Right lobe of liver (tissue), 6 donors: ENCODE measurements at places on chromosomes 2 and 18. TPM values are rescaled to one million over a fixed set of nuclear protein-coding genes. Genes with fewer than 3 reads are reported as not detected.
A peak's percentile ranks its signal among the peaks of the same experiment; 100 is the strongest.

GRCh38 chr2:234116010-234116409 lies 65.5 kb downstream of the SPP2 start:
- DNase-seq = no peak

GRCh38 chr2:193332941-193333340 lies 1138.2 kb upstream of the TMEFF2 start:
- no peak for DNase-seq

VIL1 gene
- 2.8 TPM for total RNA-seq

GATA6 gene
- total RNA-seq = 10.4 TPM

PRSS56 gene
- not detected for total RNA-seq

DNA sequence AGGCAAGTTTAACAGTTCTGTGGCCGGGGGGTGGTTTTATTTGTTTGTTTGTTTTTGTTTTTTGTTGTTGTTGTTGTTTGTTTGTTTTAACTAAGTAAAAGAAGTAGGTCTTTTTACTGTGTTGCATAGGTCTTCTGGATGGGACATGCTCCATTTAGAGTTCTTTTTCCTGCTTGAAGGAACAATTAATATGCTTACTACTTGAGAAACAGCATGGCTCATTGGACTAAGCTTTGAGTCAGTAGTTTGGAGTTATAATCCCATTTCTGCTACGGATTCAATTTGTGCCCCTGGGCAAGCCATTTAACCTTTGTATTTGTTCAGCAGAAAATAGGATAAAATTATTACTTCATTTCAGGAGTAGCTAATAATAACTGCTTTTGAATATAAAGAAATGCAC lies 8.7 kb upstream of the ACVR2A start:
- DNase-seq = no peak

GRCh38 chr2:67499989-67500388 lies 102.9 kb downstream of the ETAA1 start:
- DNase-seq = no peak

VIT gene
- total RNA-seq = not detected

CKAP2L gene
- total RNA-seq = 1.0 TPM

GRCh38 chr2:212726403-212726802 lies 187.8 kb upstream of the ERBB4 start:
- no peak for DNase-seq

GRCh38 chr18:35625232-35625631 lies 43.7 kb downstream of the GALNT1 start:
- no peak for DNase-seq

DNA sequence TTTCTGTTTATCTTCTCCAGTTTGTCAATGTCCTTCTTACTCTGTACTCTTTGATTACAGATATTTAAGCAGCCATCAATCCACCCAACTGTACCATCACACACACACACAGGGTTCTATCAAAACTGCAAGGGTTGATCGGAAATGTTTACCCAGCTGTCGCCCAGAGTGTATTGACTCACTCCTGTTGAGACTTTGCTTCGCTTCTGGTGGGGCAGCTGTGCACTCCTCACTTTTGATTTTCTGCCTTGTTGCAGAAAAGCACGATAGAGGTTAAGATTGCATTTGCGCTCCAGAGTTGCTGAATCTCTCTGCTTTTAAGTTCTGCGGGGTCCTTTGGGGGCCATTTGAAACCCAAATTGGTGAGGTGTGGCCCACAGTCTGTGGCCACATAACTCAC lies 216.2 kb downstream of the SETBP1 start:
- DNase-seq = no peak

DNA sequence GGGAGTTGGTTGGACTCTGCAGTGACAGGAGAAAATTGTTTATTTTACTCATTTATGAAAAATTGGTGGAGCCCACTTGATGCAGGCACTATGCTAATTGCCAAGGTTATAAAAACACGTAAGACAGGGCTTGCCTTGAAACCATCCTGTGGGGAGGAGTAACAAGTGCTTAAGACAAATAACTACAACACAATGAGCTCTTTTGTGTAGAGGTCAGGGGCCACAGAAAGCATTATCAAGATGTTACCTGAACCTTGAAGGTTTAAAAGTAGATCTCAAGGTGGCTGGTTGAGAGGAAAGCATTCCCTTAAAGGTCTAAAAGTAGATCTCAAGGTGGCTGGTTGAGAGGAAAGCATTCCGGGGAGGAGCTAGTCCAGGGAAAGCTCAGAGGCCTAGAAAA lies 381.8 kb upstream of the POU3F3 start:
- DNase-seq = no peak

- no peak for DNase-seq
Observed at GRCh38 chr18:13629841-13630715, 96.3 kb downstream of the FAM210A start.

DNA sequence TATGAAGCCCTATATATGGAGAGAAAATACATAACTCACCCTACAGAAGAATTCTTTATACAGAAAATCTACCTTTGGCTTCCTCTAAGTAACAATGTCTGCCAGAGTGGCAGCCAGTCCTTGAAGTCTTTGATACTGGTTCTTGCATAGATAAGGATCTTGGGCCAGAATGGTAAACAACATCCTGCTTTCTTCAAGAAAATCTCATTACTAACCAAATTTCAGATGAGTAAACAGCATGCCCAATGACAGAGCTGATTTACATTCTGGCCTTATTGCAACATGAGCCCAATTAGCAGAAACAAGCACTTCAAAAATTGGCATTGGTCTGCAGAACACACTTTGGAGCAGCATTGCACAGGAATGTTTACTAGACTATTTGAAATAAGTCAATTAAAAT lies 336.5 kb upstream of the ST6GAL2 start:
- no peak for DNase-seq

TCF4 gene
- 19.5 TPM for total RNA-seq

CAPN14 gene
- total RNA-seq = not detected

DNA sequence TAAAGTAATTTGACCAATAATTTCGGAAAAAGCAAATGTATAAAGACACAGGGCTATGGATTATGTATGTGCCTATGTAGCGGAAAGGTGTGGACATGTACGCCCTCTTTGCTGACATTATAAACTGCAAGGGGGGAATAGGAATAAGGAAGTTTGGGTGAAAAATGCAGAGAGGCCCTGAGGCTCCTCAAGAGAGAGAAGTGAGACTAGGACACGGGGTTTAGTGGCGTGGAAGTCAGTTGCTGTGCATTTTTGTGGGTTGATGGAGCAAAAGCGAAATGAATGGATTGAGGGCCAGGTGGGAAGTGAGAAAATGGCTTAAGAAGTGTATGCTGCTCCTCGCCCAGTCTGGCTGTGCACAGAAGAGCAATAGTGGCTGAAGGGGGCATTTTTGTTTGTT lies 96.2 kb upstream of the B3GNT7 start:
- no peak for DNase-seq

GRCh38 chr2:164915566-164915965 lies 39.8 kb downstream of the SLC38A11 start:
- no peak for DNase-seq

DNA sequence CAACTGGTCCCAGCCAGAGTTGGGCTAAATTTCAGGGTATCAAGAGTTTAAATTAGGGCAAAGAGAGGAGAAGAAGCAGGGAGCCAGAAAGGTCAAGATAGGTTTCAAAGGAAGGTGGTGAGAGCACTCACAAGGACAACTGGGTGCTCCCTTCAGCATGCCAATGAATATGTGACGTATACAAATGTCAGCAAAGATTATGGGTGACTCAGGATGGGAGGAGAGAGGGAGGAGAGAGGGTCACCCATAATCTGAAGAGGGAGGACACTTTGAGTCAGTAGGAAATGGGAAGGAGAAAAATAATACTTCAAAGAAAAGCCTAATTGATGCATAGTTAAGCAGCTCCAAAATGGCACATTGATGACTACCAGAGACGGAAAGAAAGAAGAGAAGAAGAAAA lies 53.1 kb upstream of the ABCA12 start:
- no peak for DNase-seq

DNA sequence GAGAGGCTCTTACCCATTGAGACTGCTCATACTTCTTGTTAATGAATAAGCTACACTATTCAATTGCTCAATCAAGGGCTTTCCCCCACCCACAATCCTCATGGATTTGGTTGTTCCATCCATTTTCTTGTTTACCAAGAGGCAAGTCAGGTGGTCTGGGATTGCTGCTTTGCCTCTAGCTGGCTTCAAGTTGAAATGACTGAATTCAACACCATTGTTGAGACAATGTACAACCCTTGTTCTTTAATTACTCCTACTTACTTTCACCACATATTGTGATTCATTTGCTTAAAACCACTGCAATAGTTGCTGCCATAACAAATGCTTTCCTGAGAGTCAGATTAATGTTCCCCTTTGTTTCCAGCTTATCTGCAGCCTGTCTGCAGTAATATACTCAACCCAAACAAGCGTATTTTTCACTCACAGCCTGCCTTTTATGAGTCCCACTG lies 532.2 kb downstream of the RIT2 start:
- DNase-seq = no peak

- DNase-seq = no peak
Observed at GRCh38 chr2:151946899-151947812, 118.9 kb upstream of the ARL5A start.

ADRA2B gene
- 4.3 TPM for total RNA-seq

DNA sequence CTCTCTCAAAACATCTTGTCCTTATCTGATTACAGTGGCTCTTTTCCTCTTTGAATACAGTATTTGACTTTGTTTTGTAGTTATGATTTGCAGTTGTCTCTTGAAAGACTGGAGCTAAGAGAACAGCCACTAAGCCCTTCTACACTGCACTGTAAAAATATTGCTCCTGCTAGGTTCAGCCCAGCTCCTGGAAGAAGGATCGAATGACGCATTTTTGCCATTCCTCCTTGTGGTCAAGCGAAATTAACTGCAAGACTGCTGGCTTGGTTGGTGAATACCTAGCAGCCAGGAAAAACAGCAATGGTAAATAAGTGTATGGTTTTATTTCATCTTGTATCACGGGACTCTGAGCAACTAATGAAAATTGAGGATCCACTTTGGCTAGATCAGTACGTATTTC lies 407.8 kb upstream of the CDH2 start:
- no peak for DNase-seq

NT5C1B gene
- not detected for total RNA-seq

SPC25 gene
- total RNA-seq = 0.60 TPM

DNA sequence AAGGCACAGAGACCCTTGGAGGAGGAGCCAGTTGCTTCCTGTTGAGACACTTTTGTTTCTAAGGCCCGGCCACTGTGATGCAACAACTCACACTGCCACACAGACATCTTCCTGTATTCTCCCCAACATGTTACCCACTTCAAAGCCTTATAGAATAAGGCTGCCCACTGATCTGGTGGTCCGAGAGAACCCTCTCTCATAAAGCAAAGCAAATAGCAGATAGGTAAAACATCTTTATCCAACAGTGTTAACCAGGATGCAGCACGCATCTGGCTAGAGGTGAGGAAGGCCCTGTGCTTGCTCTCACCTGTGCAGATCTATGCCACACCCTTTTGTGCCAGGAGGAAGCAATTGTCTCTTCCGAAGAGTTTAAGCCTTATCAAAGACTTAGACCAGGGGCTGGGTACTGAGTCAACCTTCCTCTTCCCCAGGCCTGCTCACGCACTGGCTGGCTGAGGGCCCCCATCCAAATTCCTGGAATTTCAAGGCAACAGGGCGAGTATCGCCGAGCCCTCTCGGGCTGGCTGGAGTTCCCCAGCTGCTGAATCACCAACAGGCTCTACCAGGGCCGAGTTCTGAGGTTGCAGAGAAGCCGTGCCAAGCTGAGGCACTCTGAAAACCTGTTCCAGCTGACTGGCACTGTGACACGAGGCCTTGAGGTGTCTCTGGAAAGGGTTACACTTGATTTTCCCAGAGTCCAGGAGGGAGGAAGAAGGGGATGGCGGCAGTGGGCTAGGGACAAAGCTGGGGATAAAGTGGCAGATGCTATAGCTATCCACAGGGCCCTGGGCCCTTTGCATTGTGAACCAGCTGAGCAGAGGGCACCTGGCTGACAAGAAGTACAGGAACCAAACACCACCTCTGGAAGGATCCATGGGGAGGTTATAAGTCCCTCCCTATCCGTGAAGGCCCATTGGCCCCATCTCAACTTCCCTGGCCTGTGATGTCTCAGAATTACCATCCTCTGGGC lies 29.3 kb downstream of the TGFA start:
- DNase-seq = peak; percentile 61

ABCG8 gene
- 83.0 TPM for total RNA-seq

PPIG gene
- total RNA-seq = 25.1 TPM

ANKRD53 gene
- 0.42 TPM for total RNA-seq

SLC5A7 gene
- total RNA-seq = not detected

ERBB4 gene
- not detected for total RNA-seq

GRCh38 chr18:4453874-4454536 lies 1.1 kb downstream of the DLGAP1 start:
- DNase-seq = peak; percentile 40

NLRC4 gene
- total RNA-seq = 1.9 TPM

RBMS1 gene
- 13.0 TPM for total RNA-seq

OTOS gene
- not detected for total RNA-seq

DNA sequence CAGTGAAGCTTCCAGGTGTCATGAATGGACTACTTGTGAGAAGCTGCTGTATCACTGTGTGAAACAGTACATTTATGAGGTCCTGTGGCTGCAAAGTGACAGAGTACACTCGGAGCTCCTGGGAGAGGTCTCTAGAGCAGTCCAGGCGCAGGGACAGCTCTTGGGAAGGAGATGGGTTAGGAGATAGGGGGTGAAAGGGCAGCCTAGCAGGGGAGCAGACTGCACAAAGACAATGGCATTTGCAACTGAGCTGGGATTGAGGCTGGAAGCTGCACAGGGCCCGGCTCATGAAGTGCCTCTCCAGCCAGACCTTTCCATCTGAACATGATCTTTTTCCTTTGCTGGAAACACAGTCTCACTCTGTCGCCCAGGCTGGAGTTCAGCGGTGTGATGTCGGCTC lies 83.6 kb downstream of the RHOB start:
- no peak for DNase-seq

- peak; percentile 55 for DNase-seq
Observed at GRCh38 chr2:237122214-237122666, 36.6 kb downstream of the COPS8 start.

- DNase-seq = no peak
Observed at GRCh38 chr2:70797506-70797905, 7.1 kb upstream of the FIGLA start.
